ENCODE measurements at places on chromosomes 12 and 14.

- no peak for DNase-seq
Measured at GRCh38 chr14:96051231-96051630, 12.1 kb downstream of the C14orf132 start.

DNA sequence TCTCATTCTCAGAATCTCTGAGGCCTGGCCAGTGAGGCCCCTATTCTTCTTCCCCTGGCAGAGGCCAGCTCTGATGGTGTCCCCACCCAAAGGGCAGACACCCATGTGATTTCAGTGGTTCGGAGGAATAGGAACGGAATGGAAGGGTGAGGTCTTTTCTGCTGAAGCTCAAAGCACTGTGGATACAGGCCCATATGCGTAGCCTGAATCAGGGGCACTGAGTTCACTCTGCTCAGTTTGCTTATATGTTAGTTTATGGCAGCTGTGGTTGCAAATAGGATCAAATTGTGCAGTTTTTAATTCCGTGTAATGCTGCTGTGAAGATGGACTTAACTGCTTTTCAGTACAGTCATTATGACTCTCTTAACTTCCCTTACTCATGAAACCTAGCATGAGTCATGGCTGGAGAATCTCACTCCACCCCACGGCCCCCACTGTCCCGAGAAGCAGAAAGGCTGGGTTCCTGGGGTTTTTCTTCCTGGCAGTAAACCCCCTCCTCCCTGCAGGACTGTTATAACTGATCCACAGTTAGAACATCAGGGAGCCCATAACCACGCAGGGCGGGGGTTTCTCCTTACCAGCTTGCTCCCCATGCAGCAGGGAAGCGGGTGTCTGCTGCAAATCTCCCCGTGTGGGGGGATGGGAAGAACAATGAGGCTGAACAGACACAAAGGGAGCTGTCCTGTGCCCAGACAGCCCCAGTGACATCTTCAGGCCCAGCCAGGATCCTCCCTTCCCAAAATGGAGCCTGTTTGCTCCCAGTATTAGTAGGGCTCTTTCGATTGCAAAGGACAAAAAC lies 122.7 kb downstream of the SLC38A6 start:
- peak; percentile 89 for DNase-seq

- DNase-seq, result no peak
Measured at GRCh38 chr12:24649634-24650033, 299.3 kb downstream of the BCAT1 start.

DNA sequence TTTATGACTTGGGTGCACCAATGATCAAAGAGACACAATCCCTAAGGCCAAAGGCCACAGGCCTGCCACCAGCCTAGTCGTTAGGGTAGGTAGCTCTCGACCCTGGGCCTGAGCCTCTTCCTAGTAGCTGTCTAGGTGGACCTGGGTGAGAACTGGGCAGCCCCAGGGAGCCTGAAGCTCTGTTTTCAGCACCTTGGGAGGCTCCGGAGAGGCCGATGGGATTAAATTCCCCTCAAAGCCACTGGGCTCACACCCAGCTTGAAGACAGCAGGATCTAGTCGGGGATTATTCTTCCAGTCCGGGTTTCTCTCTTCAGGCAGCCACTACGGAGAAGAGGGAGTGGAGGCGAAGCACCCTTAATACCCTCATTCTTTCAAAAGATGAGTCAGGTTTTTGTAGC lies 79.8 kb downstream of the TMEM260 start:
- DNase-seq, result no peak

- DNase-seq, result no peak
Measured at GRCh38 chr14:36717363-36717762, 55.7 kb downstream of the PAX9 start.

Data from AG08396 (cell line).